ENCODE measurements at places on chromosomes 16 and 17. TPM values are rescaled to one million over a fixed set of nuclear protein-coding genes. Genes with fewer than 3 reads are reported as not detected.
A peak's percentile ranks its signal among the peaks of the same experiment; 100 is the strongest.

GRCh38 chr16:88703486-88704309, 2.5 kb downstream of the RNF166 start:
- H3K4me1 ChIP-seq = peaks cover 72% of the 10 kb centered on the region
- DNase-seq = peak; percentile 53
- H3K36me3 ChIP-seq = peaks cover under 1% of the 10 kb centered on the region
- peak overlapping the region; percentile 57 for H3K27ac ChIP-seq
- peak overlapping the region; percentile 99 for H3K4me3 ChIP-seq

- H3K36me3 ChIP-seq = peaks cover 100% of the 10 kb centered on the region
- H3K4me1 ChIP-seq = no peaks in the 10 kb centered on the region
- no peaks in the 10 kb centered on the region for H3K27me3 ChIP-seq
- H3K27ac ChIP-seq = no peak overlapping the region
- DNase-seq = no peak
These were observed 23.3 kb downstream of the CNP start for GRCh38 chr17:41989702-41990419.

- H3K4me1 ChIP-seq = peaks cover 8% of the 10 kb centered on the region
- no peaks in the 10 kb centered on the region for H3K36me3 ChIP-seq
- no peak for DNase-seq
- no peak overlapping the region for H3K4me3 ChIP-seq
- H3K27ac ChIP-seq = no peak overlapping the region
These were observed 8.1 kb upstream of the TNFRSF13B start for GRCh38 chr17:16980061-16980460.

GRCh38 chr16:24833352-24833751, 12.4 kb upstream of the SLC5A11 start:
- no peaks in the 10 kb centered on the region for H3K36me3 ChIP-seq
- no peaks in the 10 kb centered on the region for H3K4me1 ChIP-seq
- no peaks in the 10 kb centered on the region for H3K27me3 ChIP-seq
- no peak overlapping the region for H3K27ac ChIP-seq
- no peak for DNase-seq
- H3K4me3 ChIP-seq = no peak overlapping the region

GRCh38 chr17:74212209-74212912, 1.0 kb upstream of the TTYH2 start:
- peaks cover 78% of the 10 kb centered on the region for H3K4me1 ChIP-seq
- peak overlapping the region; percentile 52 for H3K4me3 ChIP-seq
- no peak for DNase-seq
- H3K27ac ChIP-seq = peak overlapping the region; percentile 84
- no peaks in the 10 kb centered on the region for H3K27me3 ChIP-seq

DNA sequence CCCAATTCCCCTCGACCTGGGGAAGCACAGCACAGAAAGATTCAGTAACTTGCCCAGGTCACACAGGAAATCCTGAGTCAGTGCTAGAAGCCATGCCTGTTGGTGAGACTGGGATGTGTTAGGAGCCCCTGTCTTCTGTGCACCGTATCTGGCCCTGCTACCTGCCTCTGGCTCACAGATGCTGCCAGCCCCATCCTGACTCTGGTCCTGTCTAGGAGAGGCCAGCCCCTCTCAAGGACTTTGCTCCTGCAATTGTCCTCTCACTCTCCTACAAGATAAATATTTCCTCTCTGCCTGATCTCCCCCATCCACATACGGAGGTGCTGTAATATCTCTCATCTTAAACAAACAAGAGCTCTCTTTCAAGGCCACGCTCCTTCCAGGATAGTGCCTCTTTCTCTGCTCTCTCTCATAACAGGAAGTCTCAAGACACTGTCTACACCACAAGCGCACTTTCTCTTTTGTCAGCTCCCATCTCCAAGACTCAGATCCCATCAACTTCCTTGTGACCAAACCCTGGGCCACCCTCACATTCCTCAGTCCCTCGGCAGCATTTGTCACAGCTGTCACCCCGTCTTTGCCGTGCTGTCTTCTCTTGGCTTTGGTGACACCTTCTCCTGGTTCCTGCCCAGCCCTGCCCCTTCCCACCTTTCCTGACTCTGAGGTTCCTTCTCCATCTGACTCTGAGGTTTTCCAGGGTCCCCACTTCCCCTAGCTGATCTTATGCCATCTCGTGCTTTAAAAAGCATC, 1.9 kb downstream of the SLC13A2 start:
- no peak overlapping the region for H3K4me3 ChIP-seq
- H3K27me3 ChIP-seq = no peaks in the 10 kb centered on the region
- no peaks in the 10 kb centered on the region for H3K36me3 ChIP-seq
- DNase-seq = no peak
- H3K4me1 ChIP-seq = no peaks in the 10 kb centered on the region

GRCh38 chr16:61324044-61324443, 712.2 kb downstream of the CDH8 start:
- no peaks in the 10 kb centered on the region for H3K4me1 ChIP-seq
- H3K36me3 ChIP-seq = no peaks in the 10 kb centered on the region
- DNase-seq = no peak
- no peaks in the 10 kb centered on the region for H3K27me3 ChIP-seq

- DNase-seq = peak; percentile 7
- no peak overlapping the region for H3K4me3 ChIP-seq
- no peaks in the 10 kb centered on the region for H3K27me3 ChIP-seq
- H3K27ac ChIP-seq = no peak overlapping the region
- H3K36me3 ChIP-seq = no peaks in the 10 kb centered on the region
These were observed 45.5 kb downstream of the PEMT start for GRCh38 chr17:17545984-17546383.

- no peak overlapping the region for H3K4me3 ChIP-seq
- no peaks in the 10 kb centered on the region for H3K36me3 ChIP-seq
- peak overlapping the region; percentile 80 for H3K27ac ChIP-seq
- no peaks in the 10 kb centered on the region for H3K27me3 ChIP-seq
These were observed 90.8 kb upstream of the TOB1 start for GRCh38 chr17:50956750-50957523.

DNA sequence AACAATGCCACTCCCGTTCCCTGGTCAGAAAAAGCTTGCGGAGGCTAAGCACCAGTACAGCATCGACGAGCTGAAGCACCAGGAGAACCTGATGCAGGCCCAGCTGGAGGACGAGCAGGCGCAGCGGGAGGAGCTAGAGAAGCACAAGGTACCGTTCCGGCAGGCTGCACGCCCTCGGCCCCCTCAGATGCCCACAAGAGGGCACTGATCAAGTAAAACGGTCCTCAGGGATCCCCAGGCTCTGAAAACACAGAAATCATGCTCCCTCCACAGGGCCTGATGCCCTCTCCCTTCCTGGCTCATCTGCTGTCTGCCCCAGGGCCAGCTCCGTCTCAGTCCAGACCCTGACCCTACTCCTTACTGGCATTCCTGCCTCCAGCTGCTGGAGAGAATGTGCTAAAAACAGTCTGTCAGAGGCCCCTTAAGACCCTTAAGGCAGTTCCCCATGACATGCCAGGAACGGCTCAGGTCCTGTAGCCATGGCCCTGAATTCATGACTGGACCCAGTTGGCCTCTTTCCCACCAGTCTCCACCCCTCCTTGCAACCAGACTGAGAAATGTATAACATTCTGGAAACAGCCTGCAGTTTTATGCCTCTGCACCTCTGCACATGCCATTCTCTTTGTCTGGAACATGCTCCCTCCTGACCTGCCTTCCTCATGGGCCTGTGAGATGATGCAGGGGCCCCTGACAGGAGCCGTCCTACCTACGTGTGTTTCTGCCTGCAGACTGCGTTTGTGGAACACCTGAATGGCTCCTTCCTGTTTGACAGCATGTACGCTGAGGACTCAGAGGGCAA, 21.8 kb downstream of the DRC3 start:
- no peaks in the 10 kb centered on the region for H3K27me3 ChIP-seq
- H3K27ac ChIP-seq = no peak overlapping the region
- peaks cover 5% of the 10 kb centered on the region for H3K4me1 ChIP-seq
- H3K36me3 ChIP-seq = no peaks in the 10 kb centered on the region

GRCh38 chr17:17051380-17051779, 9.1 kb downstream of the MPRIP start:
- peaks cover 100% of the 10 kb centered on the region for H3K4me1 ChIP-seq
- no peak for DNase-seq
- no peaks in the 10 kb centered on the region for H3K36me3 ChIP-seq

GRCh38 chr16:64196444-64196843, 925.4 kb downstream of the CDH11 start:
- no peaks in the 10 kb centered on the region for H3K4me1 ChIP-seq
- H3K27ac ChIP-seq = no peak overlapping the region
- DNase-seq = no peak
- H3K36me3 ChIP-seq = no peaks in the 10 kb centered on the region
- no peaks in the 10 kb centered on the region for H3K27me3 ChIP-seq

GRCh38 chr16:88359008-88359407, 23.8 kb upstream of the ZNF469 start:
- H3K27me3 ChIP-seq = peaks cover 4% of the 10 kb centered on the region
- H3K36me3 ChIP-seq = no peaks in the 10 kb centered on the region
- no peak overlapping the region for H3K4me3 ChIP-seq

DNA sequence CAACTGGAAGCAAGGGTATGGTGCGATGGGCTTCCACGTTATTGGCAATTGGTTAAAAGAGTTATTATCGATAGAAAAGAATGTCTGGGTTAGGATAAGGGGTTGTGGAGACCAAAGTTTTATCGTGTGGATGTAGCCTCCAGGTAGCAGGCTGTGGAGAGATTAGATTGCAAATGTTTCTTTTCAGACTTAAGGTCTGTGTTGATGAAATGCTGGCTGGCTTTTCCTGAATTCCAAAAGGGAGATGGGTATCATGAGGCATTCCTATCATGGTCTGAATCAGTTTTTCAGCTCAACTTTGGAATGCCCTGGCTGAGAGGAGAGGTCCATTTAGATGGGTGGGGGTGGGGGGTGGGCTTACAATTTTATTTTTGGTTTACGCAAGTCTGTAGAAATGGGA, 395.0 kb upstream of the RBFOX1 start:
- no peak overlapping the region for H3K27ac ChIP-seq
- no peaks in the 10 kb centered on the region for H3K4me1 ChIP-seq
- DNase-seq = no peak
- H3K4me3 ChIP-seq = no peak overlapping the region
- H3K36me3 ChIP-seq = no peaks in the 10 kb centered on the region

The BAIAP3 gene
- 3.8 TPM for total RNA-seq

The C16orf86 gene
- total RNA-seq = 5.6 TPM

The PNPO gene
- 32.5 TPM for total RNA-seq

The CMTM3 gene
- total RNA-seq = 8.0 TPM

The SLFN12L gene
- total RNA-seq = 1.3 TPM

The TPSAB1 gene
- 3.5 TPM for total RNA-seq

The HS3ST3B1 gene
- total RNA-seq = 2.8 TPM

The TBC1D3I gene
- 0.42 TPM for total RNA-seq

The MGAT5B gene
- not detected for total RNA-seq
